ENCODE measurements at places on chromosomes 12 and 14.

- DNase-seq = peak; percentile 41
These were observed 19.6 kb downstream of the SLC25A29 start for GRCh38 chr14:100286484-100287191.

GRCh38 chr14:36751106-36751505 lies 89.4 kb downstream of the PAX9 start:
- no peak for DNase-seq

DNA sequence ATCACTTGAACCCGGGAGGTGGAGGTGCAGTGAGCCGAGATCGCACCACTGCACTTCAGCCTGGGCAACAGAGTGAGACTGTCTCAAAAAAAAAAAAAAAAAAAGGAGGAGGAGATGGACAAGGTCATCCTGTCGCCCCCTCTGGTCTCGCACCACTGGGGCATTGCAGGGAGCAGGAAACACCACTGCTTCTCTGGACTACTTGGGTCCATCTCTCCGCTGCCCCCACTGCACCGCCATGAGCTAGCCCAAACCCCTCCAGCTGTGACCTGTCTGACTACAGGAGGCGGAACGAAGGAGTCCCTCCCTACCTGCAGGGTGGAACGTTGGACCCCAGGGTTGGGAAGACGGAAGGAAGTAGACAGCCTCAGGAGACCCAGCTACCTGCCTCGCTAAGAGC lies 18.2 kb upstream of the FAM222A start:
- DNase-seq = no peak

GRCh38 chr12:124466216-124467128 lies 100.9 kb downstream of the NCOR2 start:
- peak; percentile 91 for DNase-seq

DNA sequence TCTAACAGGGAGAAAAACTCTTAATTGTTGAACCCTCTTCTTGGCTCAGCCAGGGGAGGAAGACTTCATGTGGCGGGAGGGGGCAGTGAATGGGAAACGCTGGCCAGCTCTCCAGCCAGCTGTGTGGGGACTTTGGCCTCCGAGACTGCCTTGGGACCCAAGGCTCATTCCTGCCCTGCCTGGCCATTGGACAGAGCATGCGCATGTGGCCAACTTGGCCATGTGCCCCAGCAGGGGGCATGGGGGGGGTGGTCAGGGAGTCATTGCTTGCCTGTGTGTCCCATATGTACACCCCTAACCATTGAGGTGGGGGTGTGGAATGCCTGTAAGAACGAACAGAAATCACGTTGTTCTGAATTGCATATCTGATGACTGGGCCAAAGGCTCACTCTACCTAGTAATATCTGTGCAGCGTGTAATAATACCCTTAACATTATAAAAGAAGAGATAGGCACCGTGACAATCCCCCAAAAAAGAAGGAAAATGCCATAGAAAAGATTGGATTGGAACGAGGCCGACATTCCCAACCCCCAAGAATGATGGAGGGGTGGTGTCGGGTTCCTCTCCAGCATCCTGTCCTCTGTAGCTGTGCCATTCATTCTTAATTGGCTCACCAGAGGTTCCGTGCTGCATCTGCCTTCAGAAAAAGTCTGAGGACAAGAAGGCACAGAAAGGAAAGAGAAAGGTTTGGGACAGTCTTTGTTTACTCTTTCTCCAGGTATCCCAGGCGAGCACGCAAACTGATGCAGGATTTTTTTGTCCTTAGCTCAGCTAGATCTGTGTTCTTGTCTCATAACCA lies 3.5 kb upstream of the FAR2 start:
- DNase-seq = no peak

GRCh38 chr12:123063535-123063934 lies 83.1 kb downstream of the ARL6IP4 start:
- no peak for DNase-seq

- no peak for DNase-seq
These were observed 144.8 kb downstream of the KITLG start for GRCh38 chr12:88435334-88436076.

DNA sequence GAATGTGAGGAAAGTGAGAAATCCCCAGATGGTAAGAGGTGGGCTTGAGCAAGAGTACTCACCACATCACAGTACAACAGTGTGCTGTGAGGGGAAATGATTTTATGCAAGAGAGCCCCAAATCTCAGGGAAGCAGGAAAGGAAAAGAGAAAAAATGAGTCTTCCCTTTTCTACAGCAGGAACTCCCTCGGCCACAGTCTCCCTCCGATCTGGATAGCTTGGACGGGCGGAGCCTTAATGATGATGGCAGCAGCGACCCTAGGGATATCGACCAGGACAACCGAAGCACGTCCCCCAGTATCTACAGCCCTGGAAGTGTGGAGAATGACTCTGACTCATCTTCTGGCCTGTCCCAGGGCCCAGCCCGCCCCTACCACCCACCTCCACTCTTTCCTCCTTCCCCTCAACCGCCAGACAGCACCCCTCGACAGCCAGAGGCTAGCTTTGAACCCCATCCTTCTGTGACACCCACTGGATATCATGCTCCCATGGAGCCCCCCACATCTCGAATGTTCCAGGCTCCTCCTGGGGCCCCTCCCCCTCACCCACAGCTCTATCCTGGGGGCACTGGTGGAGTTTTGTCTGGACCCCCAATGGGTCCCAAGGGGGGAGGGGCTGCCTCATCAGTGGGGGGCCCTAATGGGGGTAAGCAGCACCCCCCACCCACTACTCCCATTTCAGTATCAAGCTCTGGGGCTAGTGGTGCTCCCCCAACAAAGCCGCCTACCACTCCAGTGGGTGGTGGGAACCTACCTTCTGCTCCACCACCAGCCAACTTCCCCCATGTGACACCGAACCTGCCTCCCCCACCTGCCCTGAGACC lies 7.8 kb downstream of the ATN1 start:
- DNase-seq = peak; percentile 40

DNA sequence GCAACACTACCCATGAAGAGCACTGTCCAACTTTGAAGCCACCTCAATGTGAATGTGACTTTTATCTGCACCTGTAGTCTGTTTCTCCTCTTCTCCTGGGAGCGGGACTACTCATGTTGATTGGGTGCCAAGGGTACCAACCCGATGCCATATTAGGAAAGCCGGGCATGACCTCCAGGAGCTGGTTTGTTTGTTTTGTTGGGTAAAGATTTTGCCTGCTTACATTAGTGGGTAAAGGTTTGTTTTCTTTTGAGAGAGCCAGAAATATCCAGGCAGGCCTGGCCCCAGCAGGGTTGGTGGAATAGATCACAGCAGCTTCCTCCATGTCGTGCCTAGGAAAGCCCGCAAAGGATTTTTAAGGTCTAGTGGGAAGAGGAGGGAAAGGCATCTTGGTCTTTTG lies 19.7 kb upstream of the ITPK1 start:
- no peak for DNase-seq

DNA sequence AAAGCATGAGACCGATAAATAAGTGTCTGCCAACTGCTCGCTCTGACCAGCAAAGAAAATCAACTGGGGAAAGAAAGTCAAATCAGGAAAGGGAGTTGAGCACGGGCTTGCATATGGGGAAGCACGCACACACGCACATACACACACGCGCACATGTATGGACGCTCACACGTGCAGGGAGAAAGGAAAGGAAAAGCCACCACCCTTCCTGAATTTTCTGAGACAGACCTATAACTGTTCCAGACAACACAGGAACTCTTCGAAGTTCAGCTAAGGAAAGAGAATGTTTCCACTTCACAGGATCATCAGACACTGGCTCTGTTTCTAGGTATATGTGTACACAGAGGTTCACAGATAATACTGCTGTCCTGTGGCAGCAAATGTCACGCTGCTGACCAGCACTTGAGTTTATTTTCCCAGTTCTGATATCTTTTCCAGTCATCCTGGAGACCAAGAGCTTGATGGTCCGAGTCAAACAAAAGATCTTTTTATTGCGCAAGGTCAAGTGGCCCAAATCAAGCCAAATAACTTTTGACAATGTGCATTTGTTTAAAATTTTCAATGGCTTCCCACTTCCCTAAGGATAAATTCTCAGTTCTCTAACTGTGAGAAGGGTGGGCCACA lies 82.1 kb upstream of the TMCC3 start:
- no peak for DNase-seq

- DNase-seq = no peak
These were observed 24.6 kb downstream of the ZNF26 start for GRCh38 chr12:133010657-133011297.

- DNase-seq = no peak
These were observed 7.3 kb downstream of the KITLG start for GRCh38 chr12:88572781-88573549.

Data from Peyer's patch (tissue), 4 donors.